ENCODE measurements at places on chromosomes 5 and 9.
A peak's percentile ranks its signal among the peaks of the same experiment; 100 is the strongest.

DNA sequence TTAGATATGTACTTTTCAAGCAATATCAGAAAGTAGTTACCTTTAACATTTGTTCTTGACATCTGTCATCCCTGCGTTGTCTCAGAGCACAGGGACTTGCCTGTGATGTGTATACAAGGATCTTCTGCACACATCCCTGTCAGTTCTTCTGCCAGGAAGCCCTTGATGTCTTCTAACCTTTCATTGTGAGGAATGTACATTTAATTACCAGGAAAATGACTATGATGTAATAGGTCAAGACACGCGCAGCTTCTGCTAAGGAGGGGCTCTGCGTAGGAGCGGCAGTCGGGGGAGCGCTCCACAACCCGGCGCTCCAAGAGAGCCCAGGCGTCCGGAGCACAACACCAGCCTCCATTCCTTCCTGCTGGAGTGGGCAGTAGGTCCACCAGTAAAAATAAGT is 119.7 kb downstream of the IRX2 start:
- no peak for DNase-seq

DNA sequence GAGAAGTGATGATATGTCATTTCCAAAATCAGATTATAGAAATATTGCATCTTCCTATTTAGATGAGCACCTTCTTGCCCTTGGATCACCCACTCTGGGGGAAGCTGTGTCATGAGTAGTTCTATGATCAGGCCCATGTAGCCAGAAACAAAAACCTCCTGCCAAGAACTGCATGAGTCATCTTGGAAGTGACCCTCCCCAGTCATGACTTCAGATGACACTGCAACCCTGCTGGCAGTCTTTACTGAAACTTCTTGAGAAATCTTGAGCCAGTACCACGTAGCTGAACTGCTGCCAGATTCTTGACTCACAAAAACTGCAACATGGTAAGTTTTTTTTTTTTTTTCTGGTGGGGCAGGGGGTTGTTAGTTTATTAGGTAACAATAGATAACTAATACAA is 439.6 kb upstream of the PTGER4 start:
- DNase-seq = no peak

- no peak for DNase-seq
These were observed 73.5 kb upstream of the ANKRD55 start for GRCh38 chr5:56306433-56307150.

GRCh38 chr5:180215783-180216630 is 7.0 kb upstream of the RASGEF1C start:
- DNase-seq = no peak

GRCh38 chr9:114733816-114734215 is 51.8 kb upstream of the TEX48 start:
- no peak for DNase-seq

- DNase-seq = no peak
These were observed 139.1 kb upstream of the ADRA1B start for GRCh38 chr5:159777049-159777660.

DNA sequence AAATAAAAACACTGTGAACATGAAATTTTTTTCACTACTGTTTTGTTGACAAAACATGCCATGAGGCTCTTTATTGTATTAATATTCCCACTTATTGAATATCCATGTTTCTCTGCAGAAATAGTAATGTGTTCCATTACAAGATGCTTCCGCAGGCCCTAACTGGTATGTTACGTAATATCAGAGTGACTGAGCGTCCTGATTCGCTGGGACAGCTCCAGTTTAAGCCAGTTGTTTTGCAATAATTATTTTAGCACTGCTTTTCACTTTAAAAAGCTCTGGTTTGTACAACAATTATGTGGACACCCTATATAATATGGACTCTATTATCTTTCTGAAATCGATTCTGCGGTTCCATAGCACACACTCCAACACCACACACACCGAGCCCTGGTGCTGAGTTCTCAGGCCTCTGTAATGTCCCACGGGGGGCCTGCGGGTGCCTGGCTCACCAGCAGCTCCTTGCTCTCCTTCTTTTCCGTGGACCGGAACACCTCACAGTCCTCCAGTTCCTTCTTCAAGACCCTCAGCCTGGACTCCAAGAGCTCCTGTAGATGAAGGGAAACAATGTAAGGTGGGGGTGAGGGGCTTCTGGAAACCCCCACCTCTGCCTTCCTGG is 1.8 kb downstream of the TRIM7 start:
- no peak for DNase-seq

DNA sequence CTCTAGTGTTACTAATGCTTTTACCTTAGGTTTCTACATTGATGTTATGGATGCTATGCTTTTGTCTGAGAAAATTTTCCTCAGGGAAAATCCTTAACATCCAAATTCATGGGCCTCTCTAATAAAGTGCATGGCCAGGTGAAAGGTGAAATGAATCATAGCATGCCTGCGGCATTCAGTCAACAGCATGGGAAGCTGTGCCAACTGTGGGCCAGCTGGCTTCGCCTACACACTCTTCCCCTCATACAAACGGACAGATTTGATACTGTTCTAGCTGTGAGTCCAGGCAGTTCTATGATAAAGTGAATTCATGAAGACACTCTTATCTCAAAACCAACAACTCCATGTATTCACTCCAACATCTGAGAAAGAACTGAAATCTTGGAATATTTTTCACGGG is 374.1 kb downstream of the PLK2 start:
- DNase-seq = no peak

- DNase-seq = peak; percentile 73
These were observed 57.2 kb upstream of the LRRTM2 start for GRCh38 chr5:138932171-138932810.

DNA sequence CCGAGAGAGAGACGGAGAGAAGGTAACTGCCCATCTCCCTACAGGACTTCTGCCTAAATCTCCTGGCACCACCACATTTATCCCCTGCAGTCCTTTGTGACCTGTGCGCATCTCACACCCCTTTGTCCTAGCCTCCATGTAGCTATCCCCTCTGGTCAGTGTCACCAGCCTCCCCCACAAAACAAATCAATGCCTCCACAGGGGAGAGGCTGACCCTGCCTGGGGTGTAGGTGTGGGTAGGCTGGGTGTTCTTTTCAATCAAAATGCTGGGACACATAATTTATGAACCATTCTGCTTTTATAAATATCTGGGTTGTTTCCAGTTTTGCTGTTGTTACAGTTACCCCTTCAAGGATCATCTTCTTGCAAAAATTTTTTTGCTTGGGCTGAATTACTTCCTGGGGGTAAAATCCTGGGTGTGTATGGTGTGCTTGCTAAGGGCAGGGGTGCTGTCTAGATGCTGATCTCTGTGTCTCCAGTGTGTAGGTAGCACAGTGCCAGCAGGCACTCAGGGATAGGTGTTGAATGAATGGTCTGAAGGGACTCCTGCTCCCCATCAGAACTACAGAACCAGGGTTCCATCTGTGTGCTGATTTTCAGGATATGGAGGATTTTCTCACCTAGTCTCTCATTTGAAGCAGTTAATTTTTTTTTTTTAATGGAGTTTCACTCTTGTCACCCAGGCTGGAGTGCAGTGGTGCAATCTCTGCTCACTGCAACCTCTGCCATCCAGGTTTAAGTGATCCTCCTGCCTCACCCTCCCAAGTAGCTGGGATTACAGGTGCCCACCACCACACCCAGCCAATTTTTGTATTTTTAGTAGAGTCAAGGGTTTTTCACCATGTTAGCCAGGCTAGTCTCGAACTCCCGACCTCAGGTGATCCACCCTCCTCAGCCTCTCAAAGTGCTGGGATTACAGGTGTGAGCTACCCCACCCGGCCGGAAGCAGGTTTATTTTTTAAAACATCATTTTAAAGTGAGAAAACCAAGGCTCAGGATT is at the start of gene GARIN3:
Gene GARIN3, minus strand, starts transcription at position 51 of the 1,000 bp plus-strand sequence. CDS start 96 bp downstream, outside the sequence.
- DNase-seq = no peak

DNA sequence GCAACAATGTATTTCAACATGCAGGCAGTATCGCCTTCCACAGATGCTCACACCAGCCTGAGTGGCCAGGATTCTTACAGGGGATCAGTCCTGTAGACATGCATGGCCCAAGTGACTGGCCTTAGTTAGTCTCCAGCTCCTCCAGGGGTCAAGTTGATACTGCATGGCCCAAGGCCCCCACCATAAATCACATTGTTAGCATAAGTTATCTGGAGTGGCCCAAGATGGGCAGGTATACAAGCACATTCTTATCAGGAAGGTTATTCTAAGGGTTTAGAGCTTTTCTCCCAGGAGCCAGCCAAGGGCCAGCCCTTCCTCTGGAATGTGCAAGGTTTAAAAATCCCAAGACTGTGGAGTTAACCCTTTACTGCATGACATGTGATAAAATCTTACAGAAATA is 230.9 kb upstream of the NFIL3 start:
- DNase-seq = peak; percentile 52

GRCh38 chr5:74500110-74500917 is 140.2 kb downstream of the ENC1 start:
- peak; percentile 42 for DNase-seq

DNA sequence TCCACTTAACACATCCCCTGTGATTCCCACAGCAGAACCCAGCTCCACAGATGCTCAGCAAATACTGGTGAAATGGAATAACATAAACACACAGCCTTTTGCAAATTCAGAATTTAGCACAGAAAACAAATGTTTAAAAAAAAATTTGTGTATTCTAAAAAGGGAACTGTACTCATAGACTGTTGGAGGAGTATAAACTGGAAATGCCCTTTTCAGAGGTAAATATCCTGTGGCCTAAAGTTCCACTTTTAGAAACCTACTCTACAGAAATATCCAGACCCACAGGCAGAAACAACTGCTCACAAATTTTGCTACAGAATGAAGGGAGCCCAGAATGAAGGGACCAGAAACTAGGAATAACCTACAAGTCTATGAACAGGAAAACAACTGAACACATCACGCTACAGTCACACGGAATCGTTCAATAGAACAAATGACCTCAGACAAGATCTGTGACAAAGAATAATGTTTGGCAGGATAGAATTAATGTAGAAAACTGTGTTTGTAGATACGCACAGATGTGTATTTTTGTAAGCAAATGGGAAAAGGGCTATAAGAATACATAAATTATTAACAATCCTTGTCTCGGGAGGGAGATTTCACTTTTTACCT is 78.5 kb downstream of the SHB start:
- DNase-seq = no peak

DNA sequence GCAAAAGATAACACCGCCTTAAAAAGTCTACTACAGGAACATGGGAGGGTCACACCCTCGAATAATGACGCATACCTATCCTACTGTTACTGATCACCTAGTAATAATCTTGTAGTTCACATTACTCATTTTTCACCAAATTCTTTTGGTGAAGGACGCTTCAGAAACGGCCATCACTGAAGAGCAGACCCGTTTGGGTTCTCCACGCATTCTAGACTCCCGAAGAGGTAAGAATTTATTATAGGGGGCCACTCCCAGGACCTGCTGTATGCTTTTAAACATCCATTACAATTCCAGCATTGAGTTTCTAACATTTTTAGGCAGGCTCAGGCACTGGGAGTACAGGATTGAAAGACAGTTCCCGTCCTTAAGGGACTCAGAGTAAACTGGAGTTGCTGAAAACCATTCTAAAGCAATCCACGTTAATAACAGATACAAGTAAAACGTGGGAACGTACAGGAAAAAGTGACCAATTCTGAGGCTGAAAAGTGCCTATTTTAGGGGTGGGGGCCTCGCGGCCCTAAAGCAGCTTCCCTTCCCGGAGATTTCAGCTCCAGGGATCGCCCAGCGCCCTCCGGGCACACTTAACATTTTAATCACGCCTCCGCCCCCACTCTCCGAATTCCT is at the start of gene FER:
Gene FER, plus strand, starts transcription at position 124 of the 627 bp plus-strand sequence. CDS start 50,286 bp downstream, outside the sequence.
- peak; percentile 54 for DNase-seq

- peak; percentile 17 for DNase-seq
These were observed 212.1 kb downstream of the SLF1 start for GRCh38 chr5:94830520-94830919.

DNA sequence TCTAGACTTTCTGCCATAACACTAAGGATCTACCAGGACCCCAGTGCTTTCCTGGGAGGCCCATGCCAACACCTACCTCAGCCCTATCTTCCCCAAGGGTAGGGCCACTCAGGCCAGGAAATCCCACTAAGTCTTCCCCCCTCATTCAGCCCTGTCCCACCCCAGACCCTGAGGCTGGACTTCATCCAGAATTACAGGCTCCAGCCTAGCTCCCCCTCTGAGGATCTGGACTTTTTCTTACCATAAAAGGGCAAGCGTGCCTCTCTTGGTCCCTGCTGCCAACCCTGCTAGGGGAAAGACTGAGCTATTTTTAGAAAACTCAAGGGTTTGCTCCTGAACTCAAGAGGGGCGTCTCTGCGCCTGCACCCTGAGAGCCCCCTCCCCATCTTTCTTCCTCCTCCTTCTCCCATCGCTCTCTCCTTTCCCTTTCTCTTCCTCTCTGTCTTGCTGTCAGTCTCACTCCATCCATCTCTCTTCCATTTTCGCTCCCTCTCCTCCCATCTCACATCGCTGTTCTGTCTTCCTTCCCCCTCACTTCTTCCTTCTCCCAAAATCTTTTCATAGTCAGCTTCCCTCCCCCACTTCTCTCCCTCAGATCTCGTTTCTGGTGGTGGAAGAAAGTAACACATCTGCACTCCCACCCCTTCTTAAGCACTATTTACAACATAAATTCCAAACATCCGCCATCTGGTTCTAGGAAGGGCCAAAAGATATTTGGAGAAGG is 38.1 kb upstream of the IL17B start:
- no peak for DNase-seq

DNA sequence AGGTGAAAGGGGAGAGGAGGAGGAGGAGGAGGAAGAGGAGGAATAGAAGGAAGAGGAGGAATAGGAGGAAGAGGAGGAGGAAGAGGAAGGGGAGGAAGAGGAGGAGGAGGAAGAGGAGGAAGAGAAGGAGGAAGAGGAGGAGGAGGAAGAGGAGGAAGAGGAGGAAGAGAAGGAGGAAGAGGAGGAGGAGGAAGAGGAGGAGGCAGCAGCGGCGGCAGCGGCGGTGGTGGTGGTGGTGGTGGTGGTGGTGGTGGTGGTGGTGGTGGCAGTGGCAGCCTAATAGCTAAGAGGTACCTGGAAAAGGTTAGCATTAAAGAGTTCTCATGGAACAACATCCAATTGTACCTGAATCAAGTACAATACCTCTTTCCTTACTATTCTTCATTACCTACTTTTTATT is 32.5 kb downstream of the UBAP2 start:
- DNase-seq = no peak

DNA sequence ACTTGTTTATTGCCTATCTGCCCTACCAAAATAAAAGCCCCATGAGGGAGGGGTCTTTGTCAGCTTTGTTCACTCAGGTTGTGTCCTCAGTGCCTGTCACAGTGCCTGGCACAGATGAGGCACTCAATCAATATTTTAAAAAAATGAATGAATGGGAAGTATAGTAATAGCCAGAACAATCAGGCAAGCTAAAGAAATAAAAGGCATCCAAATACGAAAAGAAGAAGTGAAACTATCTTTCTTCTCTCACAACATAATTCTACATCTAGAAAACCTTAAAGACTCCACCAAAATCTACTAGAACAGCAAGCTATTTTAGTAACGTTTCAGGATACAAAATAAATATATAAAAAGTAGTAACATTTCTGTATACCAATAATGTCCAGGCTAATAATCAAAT is 37.8 kb upstream of the C5orf63 start:
- DNase-seq = no peak

GRCh38 chr9:23571414-23572104 is 254.5 kb downstream of the ELAVL2 start:
- DNase-seq = no peak

GRCh38 chr5:109155625-109156024 is 254.1 kb downstream of the PJA2 start:
- DNase-seq = no peak

- peak; percentile 23 for DNase-seq
These were observed 417.7 kb downstream of the IRX1 start for GRCh38 chr5:4013106-4013898.

GRCh38 chr9:87629104-87629503 is 96.8 kb upstream of the CTSL start:
- no peak for DNase-seq

Data from mesendoderm (in vitro differentiated cells).